ENCODE measurements at places on chromosomes 3 and 15.
A peak's percentile ranks its signal among the peaks of the same experiment; 100 is the strongest.

DNA sequence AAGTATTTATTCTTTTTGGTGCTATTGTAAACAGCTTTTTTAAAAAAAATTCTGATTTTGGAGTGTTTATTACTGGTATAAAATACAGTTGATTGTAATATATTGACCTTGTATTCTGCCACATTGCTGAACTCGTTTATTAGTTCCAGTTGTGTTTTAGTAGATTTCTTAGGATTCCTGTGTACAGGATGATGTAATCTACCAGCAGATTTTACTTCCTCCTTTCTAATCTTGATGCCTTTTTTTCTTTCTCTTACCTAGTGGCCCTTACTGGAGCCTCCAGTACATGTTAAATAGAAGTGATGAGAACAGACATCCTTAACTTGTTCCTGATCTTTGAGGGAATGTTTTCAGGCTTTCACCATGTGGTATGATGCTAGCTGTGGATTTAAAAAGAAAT is 70.4 kb upstream of the KY start:
- H3K4me3 ChIP-seq, result no peak overlapping the region
- H3K27ac ChIP-seq, result no peak overlapping the region
- no peaks in the 10 kb centered on the region for H3K36me3 ChIP-seq
- H3K4me1 ChIP-seq, result no peaks in the 10 kb centered on the region

DNA sequence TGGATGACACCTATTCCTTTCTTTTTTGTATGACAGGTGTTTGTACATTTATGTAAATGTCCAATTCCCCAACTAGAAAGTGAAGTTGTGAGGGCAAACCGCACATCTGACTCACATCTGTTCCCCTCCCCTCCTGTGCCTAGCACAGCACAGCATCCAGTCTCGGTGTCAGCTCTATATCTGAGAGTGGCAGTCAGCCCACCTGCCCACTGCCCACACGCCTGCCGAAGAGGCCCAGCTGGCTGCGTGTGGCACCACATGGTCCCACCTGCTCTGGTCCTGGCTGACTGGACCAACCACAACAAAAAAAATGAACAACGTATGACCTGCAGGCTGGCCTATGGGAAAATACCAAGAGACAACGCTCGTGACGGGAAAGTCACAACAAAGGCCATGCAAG is 62.8 kb downstream of the XXYLT1 start:
- H3K27me3 ChIP-seq, result no peaks in the 10 kb centered on the region
- DNase-seq, result no peak
- H3K4me3 ChIP-seq, result no peak overlapping the region
- no peaks in the 10 kb centered on the region for H3K36me3 ChIP-seq
- H3K4me1 ChIP-seq, result peaks cover 61% of the 10 kb centered on the region

- H3K27me3 ChIP-seq, result no peaks in the 10 kb centered on the region
- H3K4me3 ChIP-seq, result no peak overlapping the region
- H3K36me3 ChIP-seq, result no peaks in the 10 kb centered on the region
- DNase-seq, result no peak
- no peak overlapping the region for H3K27ac ChIP-seq
- no peaks in the 10 kb centered on the region for H3K4me1 ChIP-seq
Measured at GRCh38 chr3:86733257-86733656, 257.7 kb downstream of the VGLL3 start.

GRCh38 chr3:26550413-26550812 is 72.2 kb upstream of the LRRC3B start:
- no peak overlapping the region for H3K27ac ChIP-seq
- no peak for DNase-seq
- H3K27me3 ChIP-seq, result no peaks in the 10 kb centered on the region
- H3K4me3 ChIP-seq, result no peak overlapping the region
- H3K4me1 ChIP-seq, result no peaks in the 10 kb centered on the region

GRCh38 chr3:71858503-71859122 is 73.7 kb upstream of the PROK2 start:
- no peaks in the 10 kb centered on the region for H3K36me3 ChIP-seq
- H3K27ac ChIP-seq, result no peak overlapping the region
- DNase-seq, result no peak
- no peak overlapping the region for H3K4me3 ChIP-seq

GRCh38 chr3:144178607-144179006 is 207.0 kb downstream of the DIPK2A start:
- no peak overlapping the region for H3K27ac ChIP-seq
- H3K4me1 ChIP-seq, result no peaks in the 10 kb centered on the region
- H3K27me3 ChIP-seq, result no peaks in the 10 kb centered on the region

DNA sequence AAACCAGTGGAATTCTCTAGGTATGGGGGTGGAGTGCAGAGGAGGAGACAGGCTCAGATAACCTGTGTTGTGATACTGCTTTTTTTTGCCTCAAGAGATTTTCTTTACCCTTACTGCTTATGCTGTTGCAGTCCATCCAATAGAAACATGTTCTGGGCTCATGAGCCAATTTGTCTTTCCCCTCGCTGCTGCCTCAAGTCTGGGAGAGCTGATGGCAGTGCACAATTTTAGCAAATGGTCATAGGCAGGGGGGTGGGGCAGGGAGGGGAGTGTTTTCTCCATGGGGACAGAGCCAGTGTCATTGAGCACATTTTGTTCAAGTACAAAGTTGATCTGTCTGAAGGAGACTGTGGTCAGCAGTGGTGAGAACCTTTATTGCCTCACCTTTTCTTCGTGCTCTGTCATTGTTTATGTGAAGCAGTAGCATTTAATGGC is 134.9 kb downstream of the MBNL1 start:
- H3K36me3 ChIP-seq, result peaks cover 20% of the 10 kb centered on the region
- H3K4me1 ChIP-seq, result no peaks in the 10 kb centered on the region
- H3K27ac ChIP-seq, result no peak overlapping the region
- DNase-seq, result no peak
- H3K4me3 ChIP-seq, result no peak overlapping the region

DNA sequence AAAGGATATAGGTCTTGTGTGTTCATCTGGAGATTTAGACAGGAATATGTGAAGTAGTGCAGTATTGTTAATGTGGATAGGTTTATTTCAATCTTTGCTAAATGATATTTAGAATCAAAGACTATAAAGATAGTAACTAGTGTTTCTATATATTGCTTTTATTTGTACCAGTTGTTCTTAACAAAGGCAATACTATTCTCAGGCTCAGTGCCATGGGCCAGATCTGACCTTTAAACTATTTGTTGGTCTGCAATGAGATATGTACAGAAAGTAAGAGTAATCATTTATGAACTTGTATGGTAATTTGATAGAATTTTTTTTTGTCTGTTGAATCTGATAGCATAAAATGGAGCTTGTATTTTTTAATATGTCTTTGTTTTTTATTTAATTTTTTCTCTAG is 146.7 kb upstream of the AZI2 start:
- DNase-seq, result no peak
- no peak overlapping the region for H3K27ac ChIP-seq
- no peak overlapping the region for H3K4me3 ChIP-seq

DNA sequence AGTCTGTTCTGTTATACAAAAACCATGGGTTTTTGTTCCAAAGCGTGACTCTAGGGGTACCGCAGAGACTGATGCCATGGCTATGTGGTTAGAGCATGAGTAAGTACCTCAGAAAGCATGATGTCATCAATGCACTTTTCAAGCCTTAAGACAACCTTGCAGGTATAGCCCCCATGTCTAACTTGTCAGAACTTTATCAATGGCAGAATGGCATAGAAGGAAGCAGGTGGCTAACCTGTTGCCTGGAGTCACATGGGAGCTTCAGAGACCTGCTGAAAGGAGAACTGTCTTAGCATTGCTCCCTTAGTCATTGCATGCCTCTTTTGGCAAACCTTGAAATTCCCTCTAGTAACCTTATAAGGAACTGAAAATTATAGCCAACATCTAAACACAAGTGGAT is 52.5 kb downstream of the EOMES start:
- no peaks in the 10 kb centered on the region for H3K27me3 ChIP-seq
- no peak overlapping the region for H3K27ac ChIP-seq
- DNase-seq, result no peak
- no peaks in the 10 kb centered on the region for H3K4me1 ChIP-seq

- DNase-seq, result no peak
- no peak overlapping the region for H3K4me3 ChIP-seq
- no peaks in the 10 kb centered on the region for H3K36me3 ChIP-seq
- H3K27ac ChIP-seq, result no peak overlapping the region
Measured at GRCh38 chr15:70566989-70567388, 196.4 kb downstream of the UACA start.

DNA sequence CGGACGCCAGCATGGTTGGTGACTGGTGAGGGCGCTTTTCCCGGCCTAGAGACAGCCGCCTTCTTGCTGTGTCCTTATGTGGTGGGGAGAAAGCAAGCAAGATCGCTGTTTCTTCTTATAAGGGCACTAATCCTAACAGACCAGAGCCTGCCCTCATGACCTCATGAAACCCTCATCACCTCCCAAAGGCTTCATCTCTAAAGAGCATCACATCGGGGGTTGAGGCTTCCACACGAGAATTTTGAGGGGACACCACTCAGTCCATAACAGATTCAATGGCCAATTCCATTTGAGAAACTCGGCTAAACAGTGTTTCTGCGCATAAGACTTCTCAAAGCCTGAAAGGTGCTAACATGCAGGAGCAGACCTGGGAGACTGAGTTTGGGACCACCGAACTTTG is 54.0 kb downstream of the VGLL4 start:
- no peak for DNase-seq
- no peaks in the 10 kb centered on the region for H3K4me1 ChIP-seq
- peaks cover 32% of the 10 kb centered on the region for H3K36me3 ChIP-seq

DNA sequence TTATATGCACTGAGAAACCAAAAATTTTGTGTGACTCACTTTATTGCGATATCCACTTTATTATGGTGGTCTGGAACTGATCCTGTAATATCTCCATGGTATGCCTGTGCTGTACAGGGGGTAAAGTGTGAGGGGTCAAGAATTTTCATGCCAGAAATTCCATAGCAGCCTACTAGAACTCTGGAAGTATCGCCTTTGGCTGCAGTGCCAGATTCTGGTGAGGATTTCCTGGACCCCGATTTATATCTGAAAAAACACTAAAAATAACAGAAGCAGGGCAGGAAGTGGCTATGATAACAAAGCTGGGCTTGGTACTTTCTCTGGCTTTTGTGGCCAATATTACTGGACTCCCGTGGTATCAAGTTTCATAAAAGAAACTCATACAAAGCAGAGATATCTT is 36.4 kb downstream of the CCDC80 start:
- H3K36me3 ChIP-seq, result no peaks in the 10 kb centered on the region
- H3K27me3 ChIP-seq, result no peaks in the 10 kb centered on the region
- H3K27ac ChIP-seq, result no peak overlapping the region
- no peak for DNase-seq
- H3K4me3 ChIP-seq, result no peak overlapping the region

DNA sequence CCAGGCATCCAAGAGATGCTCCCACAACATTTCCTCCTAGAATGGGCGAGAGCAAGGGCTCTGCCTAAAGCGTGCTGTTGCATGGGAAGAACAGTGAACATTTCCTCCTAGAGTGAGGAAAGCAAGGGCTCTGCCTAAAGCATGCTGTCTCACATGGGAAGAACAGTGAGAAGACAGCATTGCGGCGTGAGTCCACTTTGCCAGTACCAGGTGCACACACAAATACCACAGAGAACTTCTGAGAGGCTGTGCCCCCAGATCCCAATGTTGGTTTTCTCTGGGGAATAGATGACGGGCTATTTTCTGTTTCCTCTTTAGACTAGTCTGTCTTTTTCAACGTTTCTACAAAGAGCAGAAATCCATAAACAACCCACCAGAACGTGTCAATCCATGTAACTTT is 142.9 kb downstream of the LRRK1 start:
- H3K36me3 ChIP-seq, result no peaks in the 10 kb centered on the region
- H3K27me3 ChIP-seq, result no peaks in the 10 kb centered on the region
- no peak overlapping the region for H3K27ac ChIP-seq
- H3K4me1 ChIP-seq, result peaks cover 4% of the 10 kb centered on the region
- H3K4me3 ChIP-seq, result no peak overlapping the region
- DNase-seq, result no peak

- no peaks in the 10 kb centered on the region for H3K36me3 ChIP-seq
- no peak overlapping the region for H3K4me3 ChIP-seq
- H3K27me3 ChIP-seq, result no peaks in the 10 kb centered on the region
- no peak for DNase-seq
- no peak overlapping the region for H3K27ac ChIP-seq
- no peaks in the 10 kb centered on the region for H3K4me1 ChIP-seq
Measured at GRCh38 chr3:16589867-16590624, 15.2 kb downstream of the DAZL start.

DNA sequence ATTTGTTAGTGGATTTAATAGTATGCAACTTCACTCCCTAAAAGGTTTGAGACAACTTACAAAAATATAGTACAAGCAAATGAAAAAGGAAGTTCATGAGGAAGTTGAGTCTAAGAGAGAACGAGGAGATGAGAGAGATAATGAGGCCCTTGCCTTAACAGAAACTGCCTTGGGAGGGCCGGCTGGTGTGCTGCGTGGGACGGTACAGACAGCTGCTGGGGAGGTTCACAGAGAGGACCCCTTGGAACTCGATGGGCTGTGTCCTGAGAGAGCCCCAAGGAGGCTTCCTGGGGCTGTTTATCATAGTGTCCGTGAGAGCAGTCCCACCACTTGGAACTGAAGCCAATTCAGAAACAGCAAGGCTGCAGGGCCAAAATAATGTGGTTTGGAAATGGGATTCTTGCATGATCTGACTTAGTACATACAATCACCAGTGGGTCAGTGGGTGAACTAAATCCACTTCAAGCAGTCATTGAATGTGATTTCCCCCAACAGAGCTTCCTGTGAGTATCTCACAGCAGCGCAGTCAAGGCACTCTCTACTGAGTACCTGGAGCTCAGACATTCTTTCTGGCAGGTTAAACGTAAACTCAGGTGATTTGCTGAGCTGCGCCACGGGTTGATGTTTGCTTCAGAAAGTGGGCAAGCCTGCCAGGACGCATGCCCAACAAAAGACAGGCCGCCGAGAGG is 90.8 kb downstream of the CRTC3 start:
- peak overlapping the region; percentile 17 for H3K4me3 ChIP-seq
- no peaks in the 10 kb centered on the region for H3K27me3 ChIP-seq
- H3K36me3 ChIP-seq, result peaks cover 26% of the 10 kb centered on the region
- peak; percentile 40 for DNase-seq
- peaks cover 12% of the 10 kb centered on the region for H3K4me1 ChIP-seq
- H3K27ac ChIP-seq, result peak overlapping the region; percentile 87

GRCh38 chr3:128813097-128813496 is 66.3 kb upstream of the ACAD9 start:
- H3K27ac ChIP-seq, result no peak overlapping the region
- H3K27me3 ChIP-seq, result no peaks in the 10 kb centered on the region
- H3K4me3 ChIP-seq, result no peak overlapping the region
- peaks cover 27% of the 10 kb centered on the region for H3K4me1 ChIP-seq
- peaks cover 36% of the 10 kb centered on the region for H3K36me3 ChIP-seq

- H3K36me3 ChIP-seq, result no peaks in the 10 kb centered on the region
- no peak overlapping the region for H3K4me3 ChIP-seq
Measured at GRCh38 chr3:24299806-24300626, 194.6 kb downstream of the THRB start.

- H3K4me1 ChIP-seq, result no peaks in the 10 kb centered on the region
- no peak overlapping the region for H3K27ac ChIP-seq
- H3K36me3 ChIP-seq, result no peaks in the 10 kb centered on the region
- DNase-seq, result no peak
- H3K4me3 ChIP-seq, result no peak overlapping the region
- H3K27me3 ChIP-seq, result no peaks in the 10 kb centered on the region
Measured at GRCh38 chr3:66450390-66451022, 50.3 kb downstream of the LRIG1 start.
